NCI-H2081 treated with DMSO at 0.1 percent for 48 hours (cell line): ENCODE measurements at places on chromosomes 12 and 14.

- DNase-seq = no peak
These were observed 64.6 kb downstream of the EP400 start for GRCh38 chr12:132014092-132014914.

- no peak for DNase-seq
These were observed 58.0 kb downstream of the EEA1 start for GRCh38 chr12:92871116-92871515.

DNA sequence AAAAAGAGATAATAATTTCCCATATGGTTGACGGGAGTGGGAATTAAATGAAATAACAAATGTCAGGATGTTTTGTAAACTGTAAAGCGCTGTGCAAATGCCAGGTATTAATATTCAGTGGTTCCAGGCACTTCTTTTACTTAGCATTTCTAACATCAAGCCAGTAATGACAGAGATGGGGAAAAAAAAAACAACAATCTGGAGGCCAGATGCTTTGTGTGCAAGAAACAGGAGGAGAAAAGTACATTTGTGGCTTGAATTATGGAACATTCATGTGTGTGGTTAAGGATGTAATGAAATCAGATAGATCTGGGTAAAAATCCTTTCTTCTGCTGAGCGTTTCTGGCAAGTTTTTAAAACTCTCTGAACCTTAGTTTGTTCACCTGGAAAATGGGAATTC, 509.6 kb downstream of the FUT8 start:
- no peak for DNase-seq

GRCh38 chr14:42163136-42163535, 556.5 kb downstream of the LRFN5 start:
- no peak for DNase-seq

- no peak for DNase-seq
These were observed 98.5 kb upstream of the IFNG-AS1 start for GRCh38 chr12:67890726-67891258.

GRCh38 chr12:112879191-112879705, 27.5 kb upstream of the OAS1 start:
- no peak for DNase-seq

DNA sequence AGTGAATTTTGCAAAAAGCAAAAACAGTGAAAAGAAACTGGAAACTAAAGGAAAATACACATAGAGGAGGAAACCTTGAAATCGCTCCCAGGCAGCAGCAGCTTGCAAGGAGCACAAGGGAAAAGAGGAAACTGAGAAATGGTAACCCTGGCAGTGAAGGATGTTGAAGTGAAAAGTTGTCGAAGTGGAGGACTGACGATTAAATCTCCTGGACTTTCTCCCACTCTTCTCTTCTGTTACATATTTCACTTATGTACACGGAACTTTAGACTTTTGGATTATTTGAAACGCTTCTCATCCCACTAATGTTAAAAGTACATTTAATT, 388.8 kb upstream of the USP15 start:
- DNase-seq = no peak

DNA sequence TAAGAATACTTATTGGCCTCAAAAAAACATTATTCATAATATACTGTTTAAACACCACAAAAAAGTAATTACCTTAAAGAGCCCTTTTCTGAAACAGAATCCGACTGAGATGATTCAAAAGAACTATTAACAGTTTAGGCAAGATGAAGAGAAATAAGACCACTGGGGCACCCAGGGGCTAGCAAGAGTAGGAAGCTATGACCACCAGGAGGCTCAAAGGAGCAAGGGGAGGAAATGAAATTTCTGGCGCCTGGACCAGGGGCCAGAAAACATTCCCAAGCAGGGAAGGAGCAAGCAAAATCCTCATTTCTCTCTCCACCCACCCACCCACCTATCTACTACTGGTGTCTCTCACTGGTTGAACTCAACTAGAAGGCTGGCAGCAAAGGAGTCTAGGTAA, 6.3 kb upstream of the DCAF4 start:
- DNase-seq = no peak

DNA sequence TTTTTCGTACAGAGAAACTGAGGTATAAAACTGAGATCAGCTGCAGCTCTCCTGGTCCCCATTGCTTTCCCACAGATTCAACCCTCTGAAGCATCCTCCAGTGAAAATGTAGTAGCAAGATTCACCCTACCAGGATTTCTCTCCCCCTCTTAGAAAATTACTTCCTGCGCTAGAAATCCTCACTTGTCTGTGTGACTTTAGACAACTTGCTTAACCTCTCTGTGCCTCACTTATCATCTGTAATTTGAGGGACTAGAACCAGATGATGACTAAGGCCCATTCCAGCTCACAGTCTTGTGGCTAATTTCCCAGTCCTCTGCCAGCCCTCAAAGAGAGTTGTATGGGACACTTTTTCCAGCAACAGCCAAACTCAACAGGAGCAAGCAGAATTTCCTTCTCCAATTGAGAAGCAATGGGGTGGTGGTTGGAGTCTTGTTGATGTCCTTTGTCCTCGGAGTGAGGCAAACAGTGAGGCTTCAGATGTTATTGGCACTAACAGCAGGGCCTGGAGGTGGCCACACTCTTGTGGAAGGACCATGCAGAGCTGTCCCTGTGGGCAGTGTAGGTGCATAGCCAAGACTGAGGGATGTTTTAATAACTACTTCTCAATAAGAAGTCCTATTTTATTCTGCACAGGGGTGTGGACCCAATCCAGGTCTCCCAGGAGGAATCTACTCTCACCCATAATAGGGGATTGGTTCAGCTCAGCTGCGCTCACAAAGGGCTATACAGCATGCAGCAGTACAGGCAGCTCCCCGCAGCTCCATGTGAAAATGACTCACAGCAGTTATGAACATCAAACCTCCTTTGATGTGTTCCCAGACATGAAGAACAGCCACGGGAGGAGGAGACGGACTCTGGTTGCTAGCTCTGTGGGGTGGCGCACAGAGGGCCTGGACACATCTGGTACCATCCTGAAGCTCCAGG, 200.1 kb downstream of the DAD1 start:
- no peak for DNase-seq

DNA sequence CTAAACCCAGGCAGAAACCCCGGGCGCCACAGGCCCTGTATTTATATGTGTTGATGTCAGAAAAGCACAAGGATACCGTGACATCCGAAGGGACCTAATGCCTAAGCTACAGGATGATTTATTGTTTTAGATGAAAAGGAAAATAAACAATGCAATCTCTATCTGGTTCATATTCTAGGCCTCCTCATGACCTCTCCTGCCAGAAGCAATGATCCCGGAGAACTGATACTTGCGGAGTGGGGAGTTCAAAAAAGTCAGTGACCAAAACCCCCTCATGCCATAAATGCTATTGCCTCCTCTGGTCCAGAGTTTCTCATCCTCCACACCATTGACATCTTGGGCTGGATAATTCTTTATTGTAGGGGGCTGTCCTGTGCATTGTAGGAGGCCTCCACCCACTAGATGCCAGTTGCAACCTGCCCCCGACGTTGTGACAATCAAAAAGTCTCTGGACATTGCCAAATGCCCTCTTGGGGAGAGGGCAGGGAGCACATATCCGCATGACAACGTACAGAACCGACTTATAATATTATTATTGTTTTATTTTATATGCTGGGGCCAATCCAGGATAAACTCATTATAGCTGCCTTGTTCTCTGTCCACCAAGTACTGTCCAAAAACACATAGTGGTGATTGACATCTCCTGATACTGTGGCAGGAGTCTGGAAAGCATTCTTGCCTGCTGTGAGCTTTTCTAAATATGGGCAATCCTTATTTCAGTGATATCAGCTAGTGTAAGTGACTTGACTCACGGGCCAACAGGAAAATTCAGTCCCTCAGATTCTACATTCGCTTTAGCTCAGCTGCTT, 1.1 kb upstream of the CSRP2 start:
- DNase-seq = no peak

GRCh38 chr12:56377310-56377988, 14.8 kb upstream of the APOF start:
- no peak for DNase-seq

GRCh38 chr12:22121224-22121623, 75.2 kb downstream of the CMAS start:
- no peak for DNase-seq

DNA sequence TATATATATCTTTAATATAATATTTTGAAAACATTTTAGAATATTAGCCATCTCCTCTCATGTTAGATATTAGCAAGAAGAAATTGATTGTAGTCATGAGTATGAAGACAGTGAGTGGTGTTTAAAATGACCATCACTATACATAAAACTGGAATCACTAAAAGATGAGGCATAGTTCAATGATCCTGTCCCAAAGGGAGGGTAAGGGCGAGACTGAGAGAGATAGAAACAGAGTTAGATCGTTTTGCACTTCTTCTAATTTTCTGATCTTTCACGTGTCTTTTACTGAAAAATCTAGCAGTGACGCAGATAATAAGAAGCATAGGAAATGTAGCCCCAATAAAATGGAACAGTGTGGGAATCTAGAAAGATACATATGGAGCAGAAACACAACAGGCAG, 627.4 kb downstream of the SLC16A7 start:
- DNase-seq = no peak

- no peak for DNase-seq
These were observed 5.5 kb upstream of the KCNH3 start for GRCh38 chr12:49533331-49533730.

DNA sequence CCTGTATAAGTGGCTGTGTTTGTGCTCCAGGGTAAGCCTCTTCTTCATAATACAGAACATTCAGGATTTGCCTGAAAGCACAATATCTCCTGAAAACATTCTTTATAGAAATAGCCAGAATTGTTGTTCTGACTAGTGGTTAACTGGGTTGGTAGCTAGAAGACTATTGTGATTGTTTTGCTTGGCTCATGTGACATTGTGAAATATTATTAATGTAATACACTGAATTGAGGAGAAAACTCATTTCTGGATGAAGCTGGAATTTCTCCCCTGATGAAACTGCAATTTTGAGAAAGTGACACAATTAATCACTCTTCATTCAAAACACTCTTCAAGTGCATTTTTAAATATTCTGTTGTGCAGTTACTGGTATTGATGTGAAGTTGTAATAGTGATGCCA, 172.3 kb upstream of the PTPRQ start:
- no peak for DNase-seq

GRCh38 chr12:42969355-42969754, 379.8 kb upstream of the PRICKLE1 start:
- no peak for DNase-seq

- no peak for DNase-seq
These were observed 21.0 kb downstream of the FGD4 start for GRCh38 chr12:32420356-32420755.
